ENCODE measurements at places on chromosomes 16 and 17.

DNA sequence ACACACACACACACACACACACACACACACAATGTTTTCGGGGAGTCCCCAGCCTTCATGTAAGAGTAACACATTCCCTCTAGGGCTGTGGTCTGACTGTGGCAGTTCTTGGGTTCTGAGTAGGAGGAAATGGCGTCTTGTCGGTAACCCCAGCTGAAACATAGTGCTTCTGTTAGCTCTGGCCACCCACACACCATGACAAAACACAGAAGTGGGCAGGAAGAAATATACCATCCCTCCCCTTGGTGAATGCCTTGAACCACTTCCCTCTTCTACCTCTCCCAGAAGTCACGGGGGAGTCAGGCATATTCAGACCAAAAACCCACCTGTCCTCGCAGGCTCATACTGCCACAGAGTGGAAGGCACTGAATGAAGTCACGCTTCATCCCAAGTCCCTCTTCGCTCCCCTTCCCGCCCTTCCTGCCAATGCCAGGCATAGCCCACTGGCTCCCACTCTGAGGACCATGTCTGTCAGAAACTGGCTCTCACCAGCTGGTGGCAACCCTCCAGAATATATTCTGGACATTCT, 11.5 kb downstream of the SLC35B1 start:
- DNase-seq: peak; percentile 82

DNA sequence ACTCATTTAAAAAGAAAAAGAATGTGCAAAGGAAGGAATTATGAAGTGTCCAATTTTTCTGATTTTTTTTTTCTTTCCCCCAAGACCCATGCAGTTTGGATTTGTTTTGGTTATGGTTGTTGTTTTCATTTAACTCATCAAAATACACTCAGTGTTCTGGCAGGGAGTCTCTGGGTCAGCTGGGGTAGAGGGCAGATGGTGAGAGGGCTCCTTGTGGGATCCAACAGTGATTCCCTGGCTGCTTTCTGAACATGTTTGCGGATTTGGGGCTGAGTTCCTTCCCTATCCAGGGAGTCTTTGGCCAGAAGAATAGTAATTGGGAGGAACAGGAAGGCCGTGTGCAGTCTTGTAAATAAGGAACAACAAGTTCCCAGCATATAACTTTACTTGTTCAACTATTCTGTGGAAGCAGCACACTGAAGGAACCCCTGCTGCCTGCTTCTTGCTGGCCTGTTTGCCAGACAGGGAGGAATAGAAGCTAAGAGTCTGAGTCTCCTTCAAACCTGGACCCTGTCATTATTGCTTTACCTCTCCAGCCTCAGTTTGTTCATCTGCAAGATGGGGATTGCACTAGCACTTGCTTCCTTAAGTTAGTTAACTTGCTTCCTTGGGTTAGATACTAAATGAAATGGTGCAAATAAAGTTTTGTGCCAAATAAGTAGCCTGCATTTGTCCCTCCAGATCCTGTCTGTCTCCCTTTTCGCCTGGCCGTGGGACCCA, 32.1 kb downstream of the C17orf67 start:
- no peak for DNase-seq

GRCh38 chr17:73228748-73229236, 32.9 kb downstream of the CPSF4L start:
- no peak for DNase-seq

GRCh38 chr17:10360578-10360977, 12.2 kb downstream of the MYH13 start:
- DNase-seq: no peak

DNA sequence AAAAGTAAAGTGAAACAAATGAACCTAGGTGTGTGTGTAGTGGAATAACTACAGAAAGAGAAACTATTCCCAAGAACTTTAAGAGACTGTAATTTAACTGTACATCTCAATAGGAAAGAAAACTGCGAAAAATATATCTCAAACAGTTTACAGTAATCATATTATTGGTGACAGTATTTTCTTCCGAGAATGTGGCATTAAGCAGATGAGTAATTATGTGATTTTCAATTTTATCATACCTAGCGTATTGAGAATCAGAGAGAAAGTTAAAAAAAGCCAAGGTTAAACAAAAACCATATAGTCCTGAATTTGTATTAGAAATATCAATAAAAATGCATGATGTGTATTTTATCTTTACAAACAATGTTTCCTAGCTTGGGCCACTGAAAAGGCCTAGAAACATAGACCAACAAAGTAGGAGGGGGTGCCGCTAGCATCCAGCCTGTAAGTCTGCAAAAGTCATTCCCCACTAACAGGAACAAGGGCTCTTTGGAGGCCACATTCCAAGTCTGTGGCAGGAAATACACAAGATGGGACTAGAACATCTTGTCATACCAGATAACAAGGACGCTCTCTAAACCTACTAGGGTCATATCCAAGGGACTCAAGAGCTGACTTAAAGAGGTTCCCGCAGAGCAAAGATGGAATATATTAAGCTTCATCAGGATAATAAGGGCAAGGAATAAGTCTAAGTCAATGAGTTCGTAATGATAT, 20.5 kb downstream of the RNF157 start:
- DNase-seq: no peak

DNA sequence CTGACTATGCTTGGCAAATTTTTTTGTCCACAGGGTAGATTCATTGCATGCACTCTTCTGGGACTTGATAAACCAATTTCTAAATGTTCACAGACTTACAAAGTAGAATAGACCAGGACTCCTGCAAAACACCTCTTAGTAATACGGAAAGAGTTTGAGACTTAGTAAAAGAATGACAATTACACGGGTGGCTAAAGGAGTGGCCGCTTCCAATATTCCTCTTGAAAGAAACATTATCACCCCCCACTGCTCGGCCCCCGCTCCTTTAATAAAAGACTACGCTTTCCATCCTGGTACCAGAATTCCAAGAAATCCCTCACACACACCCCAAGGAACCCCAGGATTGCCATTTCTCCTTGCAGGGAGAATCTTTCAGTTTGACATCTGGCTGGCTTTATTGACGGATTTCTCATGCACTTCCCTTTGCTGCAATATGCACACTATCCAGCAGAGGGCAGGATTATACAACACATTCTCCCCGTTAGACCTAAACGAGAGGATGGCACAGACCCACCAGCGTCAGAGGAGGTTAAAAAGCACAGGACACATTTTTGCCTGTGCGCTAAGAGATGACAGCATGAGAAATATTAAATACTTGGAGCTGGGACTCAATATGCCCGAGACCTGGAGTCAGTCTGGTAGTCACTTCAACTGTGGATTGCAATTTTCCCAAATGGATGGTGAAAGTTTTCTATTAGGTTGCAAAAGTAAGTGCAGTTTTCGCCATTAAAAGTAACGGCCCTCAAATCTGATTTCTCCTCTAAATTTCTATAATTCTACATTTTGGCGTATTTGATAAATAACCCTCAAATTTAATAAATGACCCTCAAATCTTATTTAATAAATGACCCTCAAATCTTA, 46.6 kb upstream of the NUDT7 start:
- DNase-seq: peak; percentile 82

- DNase-seq: no peak
These were observed 3.0 kb upstream of the NLRC5 start for GRCh38 chr16:56986361-56986760.

DNA sequence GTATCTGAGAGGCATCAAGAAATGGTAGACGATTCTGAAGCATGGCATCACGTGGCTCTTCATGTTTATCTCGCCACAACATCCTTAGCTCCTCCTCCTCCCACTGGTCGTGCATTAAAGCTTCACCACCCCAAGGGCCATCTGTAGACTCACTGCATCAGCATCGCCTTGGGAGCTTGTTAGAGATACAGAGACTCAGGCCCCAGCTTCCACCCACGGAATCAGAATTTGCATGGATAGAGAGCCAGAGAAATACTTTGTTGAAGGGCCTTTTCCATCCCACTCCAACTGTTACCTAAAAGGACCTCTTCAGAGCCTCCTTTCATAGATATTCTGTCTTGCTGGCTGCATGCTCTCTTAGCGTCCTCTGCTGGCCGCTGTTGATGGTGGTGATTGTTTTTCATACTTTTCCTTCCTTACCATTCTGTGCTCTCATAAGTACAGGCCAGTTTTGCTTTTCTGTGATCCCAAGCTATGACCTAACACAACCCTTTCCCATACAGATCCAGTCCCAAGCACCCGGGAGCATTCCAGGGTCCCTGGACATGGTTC, 1049.4 kb upstream of the EEF2KMT start:
- DNase-seq: no peak

DNA sequence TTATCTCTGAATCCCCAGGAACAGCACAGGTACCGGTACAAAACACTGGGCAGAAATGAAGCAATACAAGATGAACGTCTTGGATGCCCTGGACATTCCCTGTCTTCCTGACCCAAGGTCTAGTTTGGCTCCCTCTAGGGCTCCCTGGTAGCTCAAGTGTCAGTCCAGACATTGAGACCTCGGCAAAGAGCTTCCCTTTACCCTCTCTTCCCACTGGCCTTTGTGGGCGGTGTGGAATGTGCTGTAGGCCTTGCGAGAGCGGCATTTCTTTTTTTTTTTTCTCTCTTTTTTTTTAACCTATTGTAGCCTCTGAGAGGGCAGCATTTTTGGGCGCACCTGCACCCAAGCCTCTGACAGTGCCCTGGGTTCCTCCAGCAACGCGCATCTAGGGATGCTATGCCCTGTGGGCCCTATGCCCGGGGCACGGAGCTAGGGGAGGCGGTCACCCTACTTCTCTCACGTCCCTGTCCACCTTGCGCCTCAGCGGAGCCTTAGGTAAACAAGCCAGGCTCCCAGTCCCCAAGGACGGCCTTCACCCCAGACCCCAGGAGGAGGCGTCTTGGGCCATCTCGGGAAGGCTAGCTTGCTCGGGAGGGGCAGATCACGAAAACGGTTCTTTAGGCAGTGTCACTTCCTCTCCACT, 1.2 kb upstream of the NFATC3 start:
- DNase-seq: no peak

DNA sequence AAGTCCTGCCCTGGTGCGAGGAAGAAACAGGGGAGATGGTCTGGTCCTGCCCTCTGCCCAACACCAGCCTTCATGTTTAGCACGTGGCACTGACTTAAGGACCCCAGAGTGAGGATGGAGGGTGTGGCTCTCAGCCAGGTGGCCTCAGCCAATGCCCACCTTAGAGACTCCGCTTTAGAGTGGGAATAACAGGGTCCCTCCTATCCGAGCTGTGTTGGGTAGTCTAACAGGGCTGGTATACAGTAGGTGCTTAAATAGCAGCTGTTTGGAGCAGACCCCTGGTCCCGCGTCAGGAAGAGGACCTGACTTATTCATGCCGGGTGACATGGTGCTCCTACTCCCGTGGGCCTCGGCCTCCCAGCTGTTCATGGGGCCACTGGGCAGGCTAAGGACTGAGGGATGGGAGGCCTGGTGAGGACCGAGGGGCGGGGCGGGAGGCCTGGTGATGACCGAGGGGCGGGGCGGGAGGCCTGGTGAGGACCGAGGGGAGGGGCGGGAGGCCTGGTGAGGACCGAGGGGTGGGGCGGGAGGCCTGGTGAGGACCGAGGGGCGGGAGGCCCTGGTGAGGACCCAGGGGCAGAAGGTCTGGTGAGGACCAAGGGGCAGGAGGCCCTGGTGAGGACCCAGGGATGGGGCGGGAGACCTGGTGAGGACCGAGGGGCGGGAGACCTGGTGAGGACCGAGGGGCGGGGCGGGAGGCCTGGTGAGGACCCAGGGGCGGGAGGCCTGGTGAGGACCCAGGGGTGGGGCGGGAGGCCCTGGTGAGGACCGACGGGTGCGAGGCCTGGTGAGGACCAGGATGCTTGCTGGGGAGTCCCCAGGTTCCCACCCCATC, 7.6 kb downstream of the ZFPM1 start:
- no peak for DNase-seq

- no peak for DNase-seq
These were observed 178.3 kb downstream of the PMP22 start for GRCh38 chr17:15086776-15087295.

- DNase-seq: peak; percentile 82
These were observed at the start of gene WNT3 for GRCh38 chr17:46818316-46818928. Gene WNT3, minus strand, starts transcription at chr17:46818692. Its CDS starts 95 bp downstream, at chr17:46818597.

- DNase-seq: no peak
These were observed 789.0 kb upstream of the SOX9 start for GRCh38 chr17:71331754-71332325.

DNA sequence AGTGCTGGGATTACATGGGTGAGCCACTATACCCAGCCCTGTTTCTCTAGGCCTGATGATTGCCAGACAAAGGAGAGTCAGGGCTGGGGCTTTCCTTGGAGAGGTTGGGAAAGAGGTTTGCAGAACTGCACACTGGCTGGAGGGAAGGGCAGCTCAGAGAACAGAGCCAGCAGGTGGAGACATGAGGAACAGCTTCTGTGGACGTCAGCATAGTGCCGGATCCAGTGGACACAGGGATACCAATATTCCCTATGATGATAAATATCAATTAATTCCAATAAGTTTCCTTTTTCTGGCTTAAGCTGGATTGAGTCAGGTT, 43.2 kb upstream of the SCNN1B start:
- no peak for DNase-seq

- no peak for DNase-seq
These were observed 21.8 kb downstream of the NXPH3 start for GRCh38 chr17:49597436-49597835.

DNA sequence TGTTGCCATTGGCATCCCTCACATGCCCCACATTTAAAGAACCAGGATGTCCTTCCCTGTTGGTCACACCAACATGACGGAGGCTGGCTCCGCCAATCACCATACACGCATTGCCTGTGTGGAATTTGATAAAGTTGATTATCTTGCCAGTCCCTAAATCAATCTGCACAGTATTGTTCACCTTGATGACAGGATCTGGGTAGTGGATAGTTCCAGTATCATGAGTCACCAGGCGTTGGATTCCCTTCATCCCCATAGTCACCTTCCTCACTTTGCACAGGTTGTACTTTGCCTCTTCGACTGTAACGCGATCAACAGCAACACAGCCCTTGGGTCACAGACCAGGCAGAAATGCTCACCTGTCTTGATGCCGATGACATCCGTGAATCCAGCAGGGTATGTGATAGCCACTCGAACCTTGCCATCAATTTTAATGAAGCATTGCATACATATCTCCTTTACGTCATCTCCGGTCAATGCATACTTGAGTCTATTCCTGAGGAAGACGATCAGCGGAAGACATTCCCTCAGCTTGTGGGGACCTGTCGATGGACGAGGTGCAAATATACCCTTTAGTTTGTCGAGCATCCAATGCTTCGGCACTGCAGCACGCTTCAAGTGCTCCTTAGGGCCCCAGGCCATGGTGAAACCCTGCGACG, 14.2 kb downstream of the CTRB2 start:
- DNase-seq: no peak

- no peak for DNase-seq
These were observed 285.4 kb downstream of the SHISA9 start for GRCh38 chr16:13186813-13187212.
